ENCODE measurements at places on chromosomes 5 and 9.

GRCh38 chr5:59260200-59260599, 633.3 kb downstream of the PDE4D start:
- no peak for DNase-seq

DNA sequence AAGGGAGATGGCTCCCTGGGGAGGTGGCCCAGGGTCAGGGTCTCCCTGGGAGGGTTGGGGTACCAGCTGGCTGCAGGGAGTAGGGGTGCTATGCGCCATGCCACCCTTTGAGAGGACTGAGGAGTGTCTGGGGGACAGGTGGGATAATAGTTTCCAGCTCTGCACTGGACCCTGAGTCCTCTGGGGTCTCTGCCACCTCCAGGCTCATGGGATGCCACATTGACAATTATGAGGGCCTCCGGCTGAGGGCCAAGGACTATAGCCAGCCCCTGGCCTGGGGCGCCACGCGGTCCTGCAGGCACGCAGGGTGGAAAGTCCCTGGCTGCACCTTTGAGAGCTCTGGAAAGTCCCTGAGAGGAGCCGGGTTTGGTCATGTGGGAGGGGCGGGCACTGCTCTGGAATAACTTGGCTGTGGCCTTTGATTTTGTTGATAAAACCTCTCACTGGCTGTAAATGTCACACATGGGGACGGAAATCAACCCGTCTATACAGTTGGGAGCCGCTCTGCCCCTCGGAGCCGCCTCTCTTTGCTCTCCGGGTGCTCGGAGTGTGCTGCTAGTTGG, 16.0 kb downstream of the TRAF2 start:
- no peak for DNase-seq

DNA sequence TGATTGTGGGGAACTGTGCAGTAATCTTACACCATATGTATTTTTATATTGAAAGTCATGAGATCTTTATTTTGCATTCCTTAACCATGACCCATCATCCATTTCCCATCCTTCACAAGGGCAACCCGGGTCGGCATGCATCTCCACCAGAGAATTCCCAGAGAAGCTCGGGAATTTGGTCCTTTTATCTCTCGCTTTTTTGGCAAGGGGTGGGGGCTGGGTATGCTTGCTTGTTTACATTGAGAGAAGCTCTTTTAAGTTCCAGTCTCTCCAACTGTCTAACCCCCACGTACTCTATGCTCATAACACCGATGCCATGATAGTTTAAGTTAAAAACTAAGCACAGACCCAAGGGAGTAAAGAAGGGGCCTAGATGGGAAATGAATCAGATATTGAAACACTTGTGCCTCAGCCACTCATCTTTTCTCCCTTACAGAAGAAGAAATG, 109.9 kb upstream of the NFIB start:
- no peak for DNase-seq

GRCh38 chr9:72360324-72360723, 4.7 kb downstream of the ZFAND5 start:
- DNase-seq = no peak

DNA sequence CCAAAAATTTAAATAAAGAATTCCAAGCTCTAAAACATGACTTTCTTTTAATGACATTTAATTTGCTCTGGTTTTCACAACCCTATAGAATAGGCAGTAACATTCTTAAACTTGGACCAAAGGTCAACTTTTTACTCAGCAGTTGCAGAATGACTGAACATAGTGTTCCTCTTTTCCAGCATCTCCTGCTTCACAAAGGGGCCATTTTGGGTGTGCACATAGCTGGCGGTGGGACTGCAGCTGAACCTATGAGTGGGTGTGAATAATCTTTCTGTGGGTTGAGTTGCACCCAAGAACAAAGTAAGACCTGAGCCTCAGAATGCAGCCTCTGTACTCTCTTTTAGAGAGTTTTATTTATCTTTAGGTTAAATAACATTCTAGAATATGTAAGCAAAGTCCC, 96.9 kb upstream of the HAPLN1 start:
- no peak for DNase-seq

GRCh38 chr5:98193921-98194760, 579.3 kb upstream of the RGMB start:
- no peak for DNase-seq

- DNase-seq = no peak
Observed at GRCh38 chr5:10214041-10214440, 35.6 kb downstream of the ATPSCKMT start.

DNA sequence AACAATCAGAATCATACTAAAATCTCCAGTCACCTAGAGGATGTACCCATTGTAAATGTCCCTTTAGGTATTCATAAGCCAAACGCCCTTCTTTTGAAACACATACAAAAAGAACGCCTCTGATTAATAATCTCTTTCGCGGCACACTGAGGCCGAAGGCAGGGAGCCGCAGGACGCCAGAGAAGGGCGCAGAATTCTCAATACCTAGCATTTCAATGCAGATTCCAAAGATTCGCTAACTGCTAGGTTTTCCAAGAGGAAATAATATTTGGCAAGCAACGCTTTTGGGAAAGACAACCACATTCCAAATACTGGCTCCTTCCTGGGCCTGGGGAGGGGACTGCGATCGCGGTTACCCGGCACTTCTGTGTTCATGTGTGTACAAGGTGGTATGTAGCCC, 203.3 kb downstream of the MEF2C start:
- DNase-seq = no peak

DNA sequence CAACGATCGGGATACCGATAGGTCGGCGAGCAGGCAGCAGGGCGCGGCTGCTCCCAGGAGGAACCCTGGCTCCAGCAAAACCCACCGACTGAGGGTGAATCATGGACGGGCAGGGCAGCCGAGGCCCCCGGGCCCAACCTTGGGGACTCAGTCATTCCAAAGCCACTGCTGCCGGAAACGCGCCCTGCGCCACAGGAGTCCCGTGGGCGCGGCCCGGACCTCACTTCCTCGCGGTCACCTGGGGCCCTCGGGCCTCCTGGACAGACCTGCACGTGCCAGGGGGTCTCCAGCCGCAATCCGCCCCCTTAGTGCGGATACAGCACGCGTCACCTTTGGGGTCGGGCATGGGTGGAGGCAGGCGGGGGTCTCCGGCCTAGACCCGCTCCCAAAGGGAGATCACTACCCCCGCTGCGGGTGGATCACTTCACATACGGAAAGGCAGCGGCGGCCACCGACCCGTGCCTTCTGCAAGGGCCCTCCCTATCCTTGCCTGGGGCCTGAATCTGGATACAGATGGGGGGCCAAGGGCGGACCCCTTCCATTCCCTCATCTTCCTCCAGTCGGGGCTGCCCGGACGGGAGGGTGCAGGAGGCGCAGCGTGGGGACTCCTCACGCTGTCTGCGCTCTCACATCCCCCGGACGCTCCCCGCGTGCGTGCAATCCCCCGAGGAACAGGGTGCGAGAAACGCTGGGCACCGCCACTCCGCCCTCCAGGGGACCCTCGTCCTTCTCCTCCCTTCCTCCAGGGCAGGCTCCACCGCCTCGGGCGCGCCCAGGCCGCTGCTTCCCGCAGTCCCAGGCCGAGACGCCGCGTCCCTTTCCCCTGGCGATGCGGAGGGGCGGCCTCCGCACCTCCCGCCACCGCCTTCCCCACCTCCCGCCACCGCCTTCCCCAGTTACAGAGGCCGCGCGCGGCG, 586 bp downstream of the TXN start:
- DNase-seq = peak; percentile 25

DNA sequence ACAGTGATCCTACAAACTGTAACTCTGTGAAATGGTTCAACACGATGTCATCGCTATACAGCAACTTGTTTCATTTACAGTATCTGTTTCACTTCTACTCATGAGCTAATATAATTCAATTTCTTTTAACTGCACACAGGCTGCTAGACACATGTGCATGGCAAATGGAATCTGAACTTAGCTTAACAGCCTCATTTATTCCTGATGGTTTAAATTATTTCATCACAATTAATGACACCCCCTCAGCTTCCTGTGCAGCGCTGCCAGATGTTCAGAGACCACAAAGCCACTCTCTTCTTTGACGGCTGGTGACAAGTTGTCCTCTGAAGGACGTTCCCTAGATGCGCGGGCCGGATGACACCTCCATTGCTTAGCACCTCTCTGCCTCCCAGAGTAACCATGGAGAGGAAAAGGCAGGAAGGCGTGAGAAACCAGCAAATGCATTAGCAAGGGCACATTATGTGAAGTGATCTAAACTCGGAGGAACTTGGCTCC, 191.1 kb downstream of the BNC2 start:
- no peak for DNase-seq

DNA sequence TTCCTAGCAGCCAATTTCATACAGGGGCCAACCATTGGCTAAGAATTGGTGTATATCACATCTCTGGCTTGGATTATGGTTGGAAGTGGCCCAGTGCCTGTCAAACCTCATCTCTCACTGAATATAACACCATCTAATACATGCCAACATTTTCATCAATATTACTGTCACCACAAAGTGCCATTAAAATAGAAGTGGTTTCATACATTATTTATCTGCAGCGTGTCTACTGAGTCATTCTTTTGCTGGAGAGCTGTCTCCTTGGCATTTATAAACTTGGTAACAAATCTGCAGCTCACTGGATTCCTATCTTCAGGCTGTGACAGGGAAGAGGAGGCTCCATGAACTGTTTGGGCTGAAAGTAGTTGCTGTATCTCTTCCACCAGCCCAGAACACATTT, 70.9 kb downstream of the PTTG1 start:
- no peak for DNase-seq

GRCh38 chr9:80787636-80788035, 901.7 kb downstream of the TLE1 start:
- no peak for DNase-seq

- no peak for DNase-seq
Observed at GRCh38 chr9:126563556-126563955, 50.2 kb upstream of the LMX1B start.

DNA sequence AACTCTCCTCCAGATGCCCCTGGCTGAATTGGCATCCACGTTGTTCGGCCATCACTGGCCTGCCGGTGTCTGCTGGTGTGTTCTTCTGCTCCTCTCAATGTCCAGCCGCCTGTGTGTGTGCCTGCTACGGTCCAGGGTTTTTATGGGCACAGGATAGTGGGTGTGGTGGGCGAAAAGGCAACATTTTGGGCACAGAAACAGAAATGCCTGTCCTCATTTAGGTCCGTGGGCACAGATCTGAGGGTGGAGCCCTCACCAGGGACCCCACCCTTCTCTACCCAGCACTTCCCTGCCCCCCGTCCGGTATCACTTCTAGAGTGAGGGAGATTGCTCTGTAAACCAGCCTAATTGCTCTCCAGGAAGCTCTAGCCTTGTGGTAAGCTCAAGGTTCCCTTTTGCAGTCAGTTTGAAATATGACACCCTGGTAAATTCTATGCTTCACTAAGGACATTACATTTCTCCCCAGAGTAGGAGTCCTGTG, 410.1 kb downstream of the MAT2B start:
- DNase-seq = peak; percentile 56

DNA sequence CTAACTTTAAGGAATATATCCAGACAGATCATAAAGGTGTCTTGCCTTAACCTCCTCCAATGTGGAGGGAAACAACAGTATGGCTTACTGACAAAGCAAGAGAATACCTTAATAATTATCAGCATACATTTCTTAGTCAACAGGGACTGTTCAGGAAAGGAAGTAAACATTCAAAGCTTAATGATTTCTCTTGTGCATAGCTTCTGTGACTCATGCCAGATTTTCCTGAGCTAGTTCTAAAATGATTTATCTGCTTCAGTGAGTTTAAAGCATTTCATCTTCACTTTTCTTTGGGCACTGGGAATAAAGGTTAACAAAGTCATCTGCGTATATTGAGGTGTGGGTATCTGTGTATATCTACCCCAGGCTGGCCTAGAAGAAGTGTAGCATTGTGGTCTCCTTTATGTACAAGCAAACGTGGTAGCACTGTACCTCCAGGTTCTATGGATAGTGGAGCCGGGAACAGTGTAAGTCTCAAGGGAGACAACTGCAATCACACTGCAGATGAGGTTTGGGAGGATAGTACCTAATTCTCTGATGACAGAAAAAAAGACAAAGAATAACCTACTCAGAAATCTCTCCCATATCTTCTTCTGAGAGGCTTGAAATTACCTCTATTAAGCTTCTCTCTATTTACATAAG, 284.1 kb downstream of the HCN1 start:
- no peak for DNase-seq

GRCh38 chr9:17204611-17205152, 69.8 kb downstream of the CNTLN start:
- no peak for DNase-seq

DNA sequence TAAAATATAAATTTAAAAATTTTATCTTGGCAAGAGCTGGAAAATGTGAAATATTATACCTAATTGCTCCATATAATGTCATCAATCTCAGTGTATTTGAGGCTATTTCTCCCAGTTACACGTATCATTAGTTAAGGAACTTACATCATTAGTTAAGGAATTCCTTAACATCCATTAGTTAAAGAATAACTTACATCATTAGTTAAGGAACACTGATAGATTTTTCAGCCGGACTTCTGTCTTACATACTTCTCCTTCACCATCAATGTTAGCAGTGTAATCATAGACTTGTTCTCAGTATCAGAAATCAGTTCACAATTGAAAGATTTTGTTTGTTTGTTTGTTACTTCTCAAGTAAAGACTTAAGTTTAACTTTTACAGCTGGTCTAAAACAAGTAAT, 524.4 kb upstream of the CHD1 start:
- DNase-seq = no peak

All from NCI-H2171 (cell line).